ENCODE measurements at places on chromosomes 1 and 21. TPM values are rescaled to one million over a fixed set of nuclear protein-coding genes. Genes with fewer than 3 reads are reported as not detected.

DNA sequence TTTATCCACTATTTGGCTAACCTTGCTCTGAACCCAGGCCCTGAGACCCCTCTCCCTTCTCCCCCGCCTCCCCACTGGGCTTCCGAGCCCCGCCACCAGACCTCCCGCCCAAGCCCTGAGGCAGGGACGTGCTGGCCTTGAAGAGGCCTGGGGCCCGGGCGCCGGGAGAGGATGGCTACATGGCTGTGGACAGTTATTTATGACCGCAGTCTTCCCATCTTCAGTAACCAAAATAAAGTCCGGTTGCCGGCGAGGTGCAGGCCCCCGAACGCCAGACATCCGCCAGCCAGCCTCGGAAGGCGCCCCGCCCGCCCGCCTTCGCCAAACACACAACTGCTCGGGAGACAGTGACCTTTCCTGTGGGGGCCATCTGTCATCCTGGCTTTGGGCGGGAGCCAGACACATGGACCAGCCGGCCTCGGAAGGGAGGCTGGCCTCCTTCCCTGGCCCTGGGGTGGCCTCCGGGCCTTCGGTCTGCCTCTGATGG is 69.0 kb downstream of the DHRS3 start:
- no peak for DNase-seq
- no peak overlapping the region for H3K4me3 ChIP-seq
- H3K4me1 ChIP-seq = no peaks in the 10 kb centered on the region
- H3K36me3 ChIP-seq = no peaks in the 10 kb centered on the region
- no peaks in the 10 kb centered on the region for H3K27me3 ChIP-seq

DNA sequence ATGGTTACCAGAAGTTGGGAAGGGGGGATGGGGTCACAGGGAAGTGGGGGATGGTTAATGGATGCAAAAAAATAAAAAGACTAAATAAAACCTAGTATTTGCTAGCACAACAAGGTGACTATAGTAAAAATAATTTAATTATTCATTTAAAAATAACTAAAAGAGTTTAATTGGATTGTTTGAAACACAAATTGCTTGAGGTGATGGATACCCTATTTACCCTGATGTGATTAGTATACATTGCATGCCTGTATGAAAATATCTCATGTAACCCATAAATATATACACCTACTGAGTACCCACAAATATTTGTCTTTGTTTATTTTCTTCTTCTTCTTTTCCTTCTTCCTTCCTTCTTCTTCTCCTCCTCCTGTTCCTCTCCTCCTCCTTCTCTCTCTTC is 57.8 kb upstream of the MACF1 start:
- no peak overlapping the region for H3K27ac ChIP-seq
- no peaks in the 10 kb centered on the region for H3K27me3 ChIP-seq
- no peaks in the 10 kb centered on the region for H3K4me1 ChIP-seq
- no peaks in the 10 kb centered on the region for H3K36me3 ChIP-seq

Gene NUAK2
- 40.7 TPM for polyA plus RNA-seq

GRCh38 chr21:34639882-34640788 is 25.2 kb upstream of the RCAN1 start:
- H3K4me1 ChIP-seq = peaks cover 4% of the 10 kb centered on the region
- no peaks in the 10 kb centered on the region for H3K36me3 ChIP-seq
- H3K4me3 ChIP-seq = no peak overlapping the region
- DNase-seq = no peak
- H3K27ac ChIP-seq = no peak overlapping the region

- no peaks in the 10 kb centered on the region for H3K4me1 ChIP-seq
- H3K4me3 ChIP-seq = no peak overlapping the region
- no peak overlapping the region for H3K27ac ChIP-seq
- no peaks in the 10 kb centered on the region for H3K27me3 ChIP-seq
- no peak for DNase-seq
These were observed 127.5 kb downstream of the LBR start for GRCh38 chr1:225300381-225300780.

DNA sequence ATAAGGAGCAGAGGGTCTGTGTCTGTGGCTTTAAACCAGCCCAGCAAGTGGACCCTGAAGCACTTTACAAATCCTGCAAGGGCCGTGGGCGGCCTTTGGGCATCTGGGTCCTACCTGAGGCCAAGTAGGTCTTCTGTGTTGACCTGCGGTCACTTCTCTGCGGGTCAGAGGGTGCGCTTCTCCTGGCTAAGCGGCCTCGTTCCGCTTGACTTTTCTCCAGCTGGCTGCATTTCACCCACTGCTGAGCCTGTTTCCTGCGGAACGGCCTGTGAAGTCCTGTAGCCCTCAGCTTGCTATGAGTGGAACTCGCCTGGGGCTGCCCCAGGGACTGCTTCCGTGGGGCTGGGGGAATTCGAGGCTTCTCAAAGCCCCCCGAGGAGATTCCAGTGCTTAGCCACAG is 43.3 kb downstream of the SLC37A1 start:
- H3K4me3 ChIP-seq = no peak overlapping the region
- no peak for DNase-seq
- no peaks in the 10 kb centered on the region for H3K4me1 ChIP-seq
- H3K27me3 ChIP-seq = no peaks in the 10 kb centered on the region

DNA sequence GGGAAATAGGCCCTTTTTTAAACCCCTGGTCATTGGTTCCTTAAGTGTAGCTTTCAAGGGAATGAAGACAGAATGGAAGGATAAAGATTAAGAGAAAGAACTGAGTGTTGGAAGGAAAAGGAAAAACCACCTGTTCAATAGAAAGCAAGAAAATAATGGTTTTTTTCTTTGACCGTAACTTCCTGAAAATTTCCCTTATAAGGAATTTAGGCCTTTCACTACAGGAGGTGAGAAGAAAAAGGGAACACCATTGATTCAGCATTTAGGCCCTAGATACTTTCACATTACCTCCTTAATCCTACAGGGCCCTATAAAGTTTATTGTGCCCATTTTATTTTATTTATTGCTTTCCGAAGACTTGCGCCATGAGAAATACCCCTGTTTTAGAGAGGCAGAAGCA is 18.9 kb downstream of the KPNA6 start:
- peaks cover 16% of the 10 kb centered on the region for H3K4me1 ChIP-seq
- no peaks in the 10 kb centered on the region for H3K36me3 ChIP-seq
- DNase-seq = no peak
- no peaks in the 10 kb centered on the region for H3K27me3 ChIP-seq

DNA sequence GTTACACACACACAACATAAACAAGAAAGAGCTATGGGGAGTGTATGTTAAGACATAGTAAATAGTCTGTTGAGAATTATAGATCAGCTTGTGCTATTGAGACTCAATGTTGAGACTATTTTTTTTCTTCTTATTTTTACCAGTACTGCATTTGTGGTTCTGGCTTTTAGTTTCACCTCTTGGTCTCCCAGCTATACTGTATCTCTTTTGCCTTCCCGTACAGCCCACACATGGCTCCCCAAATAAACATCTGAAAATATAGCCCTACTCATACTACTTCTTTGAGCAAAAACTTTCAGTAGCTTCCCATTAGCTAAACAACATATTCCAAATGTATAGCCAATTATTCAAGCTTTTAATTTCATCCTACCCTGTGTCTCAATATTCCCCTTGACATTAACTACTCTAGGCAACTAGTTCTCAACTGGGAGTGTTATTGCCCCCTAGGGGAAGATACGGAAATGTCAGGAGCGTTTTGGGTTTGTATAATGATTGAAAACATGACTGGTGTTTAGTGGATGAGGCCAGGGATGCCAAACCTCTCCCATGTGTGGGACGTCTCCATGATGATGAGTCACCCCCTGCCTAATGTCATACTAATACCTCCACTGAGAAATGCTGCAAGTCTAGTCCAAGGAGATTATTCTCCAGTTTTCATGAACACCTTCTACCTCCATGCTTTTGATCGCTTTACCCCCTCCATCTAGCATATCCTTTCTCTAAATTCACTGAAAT is 6.8 kb downstream of the RPE65 start:
- H3K4me1 ChIP-seq = no peaks in the 10 kb centered on the region
- H3K27me3 ChIP-seq = no peaks in the 10 kb centered on the region
- H3K4me3 ChIP-seq = no peak overlapping the region
- H3K27ac ChIP-seq = no peak overlapping the region
- H3K36me3 ChIP-seq = no peaks in the 10 kb centered on the region

Gene FAM167B
- not detected for polyA plus RNA-seq

Gene DAB1
- 0.39 TPM for polyA plus RNA-seq

GRCh38 chr1:15345705-15346345 is 63.9 kb upstream of the EFHD2 start:
- H3K27ac ChIP-seq = no peak overlapping the region
- H3K4me3 ChIP-seq = peak overlapping the region; percentile 25
- H3K36me3 ChIP-seq = no peaks in the 10 kb centered on the region
- no peaks in the 10 kb centered on the region for H3K27me3 ChIP-seq
- DNase-seq = no peak

DNA sequence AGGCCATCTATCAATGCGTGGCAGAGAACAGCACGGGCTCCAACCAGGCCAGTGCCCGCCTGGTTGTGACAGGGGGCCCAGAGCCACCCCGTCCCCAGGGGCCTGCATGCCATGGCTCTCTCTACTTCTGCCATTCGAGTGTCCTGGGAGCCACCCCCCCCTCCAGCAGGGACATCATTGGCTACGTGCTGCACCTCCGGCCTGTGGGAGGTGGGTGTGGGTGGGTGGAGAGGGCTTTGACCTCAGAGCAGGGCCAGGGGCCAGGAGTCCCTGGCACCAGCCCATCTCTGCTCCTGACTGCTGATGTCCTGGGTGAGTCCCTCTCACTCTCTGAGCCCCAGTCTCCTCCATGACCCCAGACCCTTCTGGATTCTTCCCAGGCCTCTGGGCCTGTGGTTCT is 25.3 kb downstream of the SLC27A3 start:
- no peaks in the 10 kb centered on the region for H3K27me3 ChIP-seq
- DNase-seq = no peak
- peaks cover 3% of the 10 kb centered on the region for H3K4me1 ChIP-seq
- H3K4me3 ChIP-seq = no peak overlapping the region

Gene CAMK2N1
- 0.14 TPM for polyA plus RNA-seq

- H3K4me1 ChIP-seq = no peaks in the 10 kb centered on the region
- no peaks in the 10 kb centered on the region for H3K27me3 ChIP-seq
These were observed 58.4 kb downstream of the SYF2 start for GRCh38 chr1:25173809-25174340.

GRCh38 chr1:10936998-10937901 is 75.2 kb upstream of the TARDBP start:
- H3K4me3 ChIP-seq = no peak overlapping the region
- H3K4me1 ChIP-seq = peaks cover 11% of the 10 kb centered on the region
- H3K27ac ChIP-seq = no peak overlapping the region
- H3K36me3 ChIP-seq = no peaks in the 10 kb centered on the region

DNA sequence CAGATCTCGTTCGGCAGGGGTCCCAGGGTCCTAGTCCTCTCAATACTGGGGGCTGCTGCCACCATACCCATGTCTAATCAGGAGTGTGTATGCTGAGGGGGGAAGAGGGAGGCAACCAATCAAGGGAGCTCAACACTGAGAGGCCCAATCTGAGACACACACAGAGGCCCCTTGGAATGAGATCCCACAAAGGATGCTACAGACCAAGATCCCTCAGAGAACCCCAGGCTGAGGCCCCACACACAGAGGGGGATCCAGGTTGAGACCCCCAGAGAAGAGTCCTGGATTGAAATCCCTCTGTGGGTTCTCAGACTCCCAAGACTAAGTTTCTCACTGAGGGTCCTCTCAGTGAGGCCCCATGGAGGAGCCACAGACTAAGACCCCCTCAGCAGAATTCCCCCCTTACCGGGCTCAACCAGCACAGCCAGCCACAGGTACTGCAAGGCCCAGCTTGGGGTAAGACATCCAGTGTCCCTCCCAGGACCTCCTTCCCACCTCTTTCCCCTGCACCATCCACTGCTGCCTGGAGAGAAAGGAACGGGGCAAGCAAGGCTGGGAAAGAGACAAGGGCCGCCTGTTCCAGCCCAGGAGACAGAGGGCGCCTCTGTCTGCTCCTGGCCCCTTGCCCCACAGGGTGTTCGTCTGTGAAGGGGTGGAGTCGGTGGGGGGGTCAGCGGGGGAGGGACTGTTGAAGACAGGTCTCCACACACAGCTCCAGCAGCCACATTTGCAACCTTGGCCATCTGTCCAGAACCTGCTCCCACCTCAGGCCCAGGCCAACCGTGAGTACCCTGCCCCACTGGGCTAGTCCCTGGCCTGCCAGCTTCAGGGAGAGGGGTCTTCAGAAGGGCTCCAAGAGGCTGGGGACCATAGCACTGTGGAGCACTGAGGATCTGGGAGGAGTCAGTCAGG is at the start of gene S100A1:
S100A1 (plus strand) TSS at position 720 of the 912 bp plus-strand sequence. CDS start 2,088 bp downstream, outside the sequence.
- DNase-seq = no peak
- H3K36me3 ChIP-seq = no peaks in the 10 kb centered on the region
- no peaks in the 10 kb centered on the region for H3K4me1 ChIP-seq
- H3K27me3 ChIP-seq = no peaks in the 10 kb centered on the region
- H3K27ac ChIP-seq = no peak within 1 kb of the TSS

- no peaks in the 10 kb centered on the region for H3K4me1 ChIP-seq
- no peak for DNase-seq
- H3K27me3 ChIP-seq = no peaks in the 10 kb centered on the region
- no peak overlapping the region for H3K4me3 ChIP-seq
These were observed 353.7 kb upstream of the GREM2 start for GRCh38 chr1:240965581-240966091.

GRCh38 chr1:23463286-23463685 is 20.7 kb downstream of the ASAP3 start:
- H3K27ac ChIP-seq = no peak overlapping the region
- H3K4me1 ChIP-seq = no peaks in the 10 kb centered on the region
- no peak for DNase-seq
- H3K27me3 ChIP-seq = no peaks in the 10 kb centered on the region

DNA sequence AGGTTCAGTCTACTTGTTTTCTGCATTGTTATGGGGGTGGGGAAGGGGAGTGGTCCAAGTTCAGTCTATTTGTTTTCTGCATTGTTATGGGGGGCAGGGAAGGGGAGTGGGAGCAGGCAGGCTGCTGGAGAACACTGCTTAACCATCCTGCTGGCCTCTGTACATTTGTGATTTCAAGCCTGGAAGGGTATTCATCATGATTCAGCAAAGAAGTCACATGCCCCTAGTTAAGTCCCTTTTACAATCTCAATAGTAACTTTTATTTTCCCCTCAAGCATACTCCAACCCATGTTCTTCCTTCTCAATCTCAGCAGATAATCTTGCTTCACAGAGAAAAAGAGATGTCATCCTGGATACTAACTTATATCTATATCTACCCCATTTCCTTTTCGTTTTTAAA is 7.9 kb downstream of the LYST start:
- no peak overlapping the region for H3K27ac ChIP-seq
- H3K4me1 ChIP-seq = peaks cover 7% of the 10 kb centered on the region
- no peaks in the 10 kb centered on the region for H3K27me3 ChIP-seq
- DNase-seq = no peak

Gene MEX3A
- not detected for polyA plus RNA-seq

DNA sequence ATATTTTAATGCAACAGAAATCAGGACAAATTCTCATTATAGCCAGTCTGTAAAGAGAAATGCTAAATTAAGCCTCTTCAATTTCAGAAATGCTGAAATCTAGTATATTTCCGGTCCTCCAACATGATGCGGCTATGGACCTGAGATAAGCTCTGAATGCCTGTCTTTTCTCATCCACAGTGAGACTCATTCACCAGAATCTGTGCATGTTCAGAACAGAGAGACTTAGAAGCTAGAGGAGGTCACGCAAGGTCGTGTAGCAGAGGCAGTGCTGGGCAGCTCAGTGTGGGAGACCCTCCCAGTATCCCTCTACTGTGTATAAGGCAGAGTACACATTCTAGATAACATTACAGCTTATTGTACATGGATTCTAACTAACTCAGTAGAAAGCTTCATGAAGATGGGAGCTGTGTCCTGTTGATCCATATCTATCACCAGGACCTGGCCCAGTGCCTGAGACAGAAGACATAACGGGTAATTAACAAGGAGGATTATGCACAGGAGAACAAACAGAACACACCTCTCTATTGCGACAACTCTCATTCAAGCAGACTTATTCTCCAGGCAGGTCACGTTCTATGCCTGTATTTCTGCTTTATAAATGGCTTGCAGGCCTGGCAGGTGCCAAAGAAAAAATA is 97.0 kb upstream of the COA6 start:
- H3K4me3 ChIP-seq = no peak overlapping the region
- no peak overlapping the region for H3K27ac ChIP-seq
- H3K36me3 ChIP-seq = no peaks in the 10 kb centered on the region
- no peaks in the 10 kb centered on the region for H3K27me3 ChIP-seq
